Smooth muscle cell of the umbilical artery (primary cell): ENCODE measurements at places on chromosomes 5 and 9. TPM values are rescaled to one million over a fixed set of nuclear protein-coding genes. Genes with fewer than 3 reads are reported as not detected.

Gene PCDHGA6
- 3.2 and 4.2 TPM in 2 replicates for total RNA-seq

Gene LRRC14B
- not detected in 2 replicates for total RNA-seq

Gene DEPDC1B
- total RNA-seq, result 1.5 and 4.8 TPM in 2 replicates

Gene CXCL14
- total RNA-seq, result 0.97 and 3.6 TPM in 2 replicates

Gene IL3
- not detected in 2 replicates for total RNA-seq

Gene DNAH5
- 0.89 and 1.1 TPM in 2 replicates for total RNA-seq

Gene COL15A1
- total RNA-seq, result 19.0 and 49.9 TPM in 2 replicates

Gene LRRC19
- not detected in 2 replicates for total RNA-seq

Gene CLIC3
- 2.5 and 3.3 TPM in 2 replicates for total RNA-seq

Gene VCP
- 492 and 516 TPM in 2 replicates for total RNA-seq

Gene PCDHB6
- 0.14 and 0.30 TPM in 2 replicates for total RNA-seq

Gene CCNJL
- total RNA-seq, result 3.3 and 4.1 TPM in 2 replicates

Gene MAMDC2
- total RNA-seq, result 0.30 and 5.8 TPM in 2 replicates

Gene ZNF608
- 1.5 and 2.7 TPM in 2 replicates for total RNA-seq

Gene MEF2C
- total RNA-seq, result 7.7 and 10.1 TPM in 2 replicates

Gene CCDC112
- total RNA-seq, result 5.0 and 8.4 TPM in 2 replicates

Gene KIAA0825
- total RNA-seq, result 3.1 and 5.0 TPM in 2 replicates

Gene SLC4A9
- not detected in 2 replicates for total RNA-seq

Gene CDH10
- total RNA-seq, result 2.4 and 2.7 TPM in 2 replicates

Gene SLC6A7
- not detected in 2 replicates for total RNA-seq

Gene F12
- 0.51 and 0.89 TPM in 2 replicates for total RNA-seq

Gene PNPLA7
- total RNA-seq, result 0.59 and 2.3 TPM in 2 replicates

Gene GLRA1
- not detected in 2 replicates for total RNA-seq

Gene PLGRKT
- total RNA-seq, result 11.0 and 12.6 TPM in 2 replicates

Gene INIP
- 19.3 and 24.0 TPM in 2 replicates for total RNA-seq
